ENCODE measurements at places on chromosomes 11 and 22.

GRCh38 chr11:45171550-45171949, 25.1 kb downstream of the PRDM11 start:
- no peak for DNase-seq

GRCh38 chr11:33064033-33064825, 24.9 kb downstream of the TCP11L1 start:
- no peak for DNase-seq

- DNase-seq, result no peak
These were observed 127.5 kb downstream of the SIK3 start for GRCh38 chr11:116970485-116971292.

GRCh38 chr11:123187248-123187647, 7.8 kb downstream of the CLMP start:
- DNase-seq, result no peak

DNA sequence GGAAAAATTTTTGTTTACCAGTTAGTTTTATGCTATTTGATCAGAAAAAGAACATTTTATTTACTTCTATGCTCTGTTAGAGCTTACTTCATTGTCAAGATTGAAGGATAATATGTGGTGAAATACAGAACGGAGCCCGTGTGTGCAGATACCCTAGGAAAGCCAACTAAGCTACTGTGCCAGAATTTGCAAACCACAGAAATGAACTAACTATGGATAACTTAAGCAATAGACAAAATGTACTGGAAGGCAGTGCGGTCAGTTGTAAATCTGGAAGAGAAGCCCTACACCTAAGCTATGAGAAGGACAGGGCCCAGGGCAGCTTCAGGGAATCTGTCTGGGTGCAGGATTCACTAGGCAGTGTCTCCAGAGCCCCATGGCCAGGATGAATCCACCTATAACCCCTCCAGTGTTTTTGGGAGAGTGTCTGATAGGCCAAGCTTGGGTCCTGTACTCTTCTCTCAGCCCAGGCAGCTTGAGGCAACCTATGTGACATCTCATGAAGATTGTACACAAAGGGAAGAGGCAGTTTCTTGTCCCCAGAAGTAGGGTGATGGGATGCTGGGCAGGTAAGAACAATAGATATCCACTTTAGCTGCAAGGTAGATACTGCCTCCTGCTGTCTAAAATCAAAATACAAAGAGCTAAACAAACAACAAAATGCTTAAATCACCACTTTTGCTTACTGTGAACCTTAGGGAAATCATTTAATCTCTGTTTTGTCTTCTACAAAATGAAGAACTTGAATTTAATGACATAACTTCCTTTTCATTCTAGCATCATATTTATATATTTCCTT, 12.1 kb downstream of the MMP7 start:
- no peak for DNase-seq

GRCh38 chr22:38187413-38188212, 6.0 kb upstream of the PLA2G6 start:
- peak; percentile 11 for DNase-seq

DNA sequence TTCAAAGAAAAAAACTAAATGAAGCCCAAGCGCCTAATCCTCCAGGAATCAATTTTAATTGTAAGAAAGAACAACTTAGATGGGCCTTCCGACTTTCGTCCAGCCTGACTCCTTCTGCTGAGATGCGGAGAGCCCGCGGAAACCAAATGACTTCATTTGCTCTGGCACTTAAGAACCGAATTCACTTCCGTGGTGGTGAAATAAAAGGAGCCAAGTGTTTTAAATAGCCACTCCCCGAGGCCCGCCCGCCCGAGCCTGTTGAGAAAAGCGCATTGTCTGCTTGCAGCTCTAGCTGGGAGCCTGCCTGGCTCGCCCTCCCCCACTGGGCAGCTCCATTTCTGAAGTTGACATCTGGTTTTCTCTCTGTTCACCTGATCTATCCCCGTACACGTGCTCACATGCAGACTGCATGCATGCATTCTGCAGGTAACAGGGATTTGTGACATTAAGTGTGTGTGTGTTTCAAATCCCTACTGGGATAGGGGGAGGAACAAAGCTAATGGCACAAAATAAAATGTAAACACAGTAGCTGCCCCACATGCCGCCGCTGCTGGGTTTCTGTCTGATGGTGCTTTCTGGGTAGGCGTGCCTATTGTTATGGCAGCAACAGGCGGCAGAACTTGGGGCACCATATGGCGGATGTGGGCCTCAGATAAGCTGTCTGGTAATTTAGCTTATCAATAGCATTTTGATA, 6.2 kb downstream of the TEAD1 start:
- DNase-seq, result peak; percentile 85

DNA sequence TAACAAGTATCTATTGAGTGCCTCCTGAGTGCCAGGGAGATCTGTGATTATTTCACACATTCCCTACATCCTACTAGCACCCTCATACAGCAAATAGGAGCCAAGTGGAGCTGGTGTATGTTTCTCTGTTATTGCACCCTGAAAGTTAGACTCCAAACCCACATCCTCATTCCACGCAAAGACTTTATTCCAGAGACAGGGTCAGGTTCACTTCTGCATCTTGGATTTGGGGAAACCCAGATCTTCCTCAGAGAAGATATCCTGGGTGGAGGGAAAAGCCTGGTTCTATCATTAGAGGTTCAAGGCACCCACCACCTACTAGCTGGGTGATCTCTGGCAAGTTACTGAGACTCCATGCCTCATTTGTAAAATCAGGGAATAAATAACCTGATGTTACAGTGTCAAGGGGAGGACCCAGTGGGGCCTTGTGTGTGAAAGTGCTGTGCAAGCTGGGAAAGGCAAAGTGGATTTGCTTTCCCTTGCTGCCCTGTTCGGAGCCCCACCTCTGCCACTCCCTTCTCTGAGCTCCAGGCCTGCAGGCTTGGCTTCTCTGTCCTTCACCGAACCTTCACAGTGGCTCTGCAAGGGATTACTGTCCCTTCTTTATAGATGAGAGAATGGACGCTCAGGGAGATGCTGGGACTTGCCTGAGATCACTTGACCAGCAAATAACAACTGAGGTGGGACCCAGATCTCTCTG, 991 bp upstream of the SLCO2B1 start:
- DNase-seq, result no peak

- no peak for DNase-seq
These were observed 296.6 kb downstream of the LUZP2 start for GRCh38 chr11:24793479-24793878.

- DNase-seq, result no peak
These were observed 1.2 kb downstream of the ESS2 start for GRCh38 chr22:19143212-19143611.

DNA sequence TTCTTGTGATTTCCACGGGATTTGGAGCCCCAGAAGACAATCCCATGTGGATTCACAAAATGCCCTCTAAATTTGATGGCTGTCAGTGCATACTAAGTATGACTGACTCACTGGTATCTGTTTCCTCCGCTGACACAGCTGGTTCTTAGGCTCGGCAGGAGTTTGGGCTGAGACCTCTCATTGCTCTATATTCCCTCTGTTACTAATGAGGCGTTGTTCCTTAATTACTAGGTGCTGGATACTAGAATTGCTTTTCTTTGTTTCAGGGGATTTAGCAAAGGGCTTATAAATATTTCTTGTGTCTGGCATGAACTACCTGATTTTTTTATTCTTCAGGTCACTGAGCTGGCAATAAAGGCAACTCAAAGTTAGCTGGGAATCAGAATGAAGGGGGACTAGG, 53.2 kb upstream of the EHF start:
- DNase-seq, result no peak

- no peak for DNase-seq
These were observed 5.8 kb downstream of the SCUBE1 start for GRCh38 chr22:43337385-43337784.

DNA sequence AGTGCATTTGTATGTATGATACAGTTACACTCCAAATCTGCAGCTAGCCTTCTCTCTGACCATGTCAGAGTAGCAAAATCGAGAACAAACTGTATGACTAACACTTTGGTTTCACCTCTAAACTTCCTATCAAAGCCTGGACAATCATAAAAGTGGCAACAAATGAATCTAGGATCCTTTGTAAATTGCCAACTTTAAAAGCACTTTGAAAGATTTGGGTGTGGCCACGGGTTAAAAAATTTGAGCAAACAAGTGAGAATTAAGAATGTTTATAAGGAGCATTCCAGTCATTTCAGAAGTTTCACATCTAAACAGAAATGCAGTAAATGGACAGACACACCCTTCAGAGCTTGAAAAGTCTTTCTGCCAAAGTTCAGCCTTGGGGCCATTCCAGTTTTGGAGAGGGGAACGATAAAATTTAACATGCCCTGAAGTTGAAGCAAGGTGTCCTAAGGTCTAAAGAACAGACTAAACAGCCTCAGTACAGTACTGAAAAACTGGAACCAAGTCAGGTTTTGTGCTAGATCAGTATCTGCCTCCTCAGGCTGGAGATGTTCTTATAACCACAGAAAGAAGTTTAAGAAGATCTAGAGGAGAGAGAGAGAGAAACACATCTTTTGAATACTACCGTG, 181.9 kb upstream of the BDNF start:
- no peak for DNase-seq

DNA sequence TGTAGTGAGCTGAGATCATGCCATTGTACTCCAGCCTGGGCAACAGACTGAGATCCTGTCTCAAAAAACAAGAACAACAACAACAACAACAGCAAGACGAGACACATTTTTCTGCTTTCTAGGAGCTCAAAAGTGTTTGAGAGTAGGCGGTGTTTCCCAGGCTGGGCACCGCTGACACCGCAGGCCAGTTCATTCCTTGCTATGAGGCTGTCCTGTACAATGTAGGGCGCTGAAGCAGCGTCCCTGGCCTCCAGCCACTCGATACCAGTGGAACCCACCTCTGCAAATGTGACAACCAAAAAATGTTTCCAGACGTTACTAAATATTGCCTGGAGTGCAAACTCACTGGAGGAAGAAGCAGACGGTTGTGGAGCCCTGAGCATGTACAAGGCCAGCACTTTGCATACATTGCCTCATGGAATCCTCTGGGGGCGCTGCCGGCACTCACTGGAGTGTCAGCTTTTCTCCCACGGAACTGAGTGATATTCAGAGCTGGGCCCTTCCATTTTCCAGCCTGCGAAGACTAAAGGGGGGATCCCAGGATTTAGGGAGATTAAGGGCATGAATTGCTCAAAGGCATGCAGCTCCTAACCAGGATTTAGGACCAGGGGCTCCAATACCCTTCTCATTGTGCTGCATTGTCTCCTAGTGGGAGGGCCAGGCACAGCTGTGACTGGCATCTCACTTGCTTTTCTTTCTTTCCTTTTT, 5.8 kb upstream of the MIEF1 start:
- DNase-seq, result peak; percentile 17

DNA sequence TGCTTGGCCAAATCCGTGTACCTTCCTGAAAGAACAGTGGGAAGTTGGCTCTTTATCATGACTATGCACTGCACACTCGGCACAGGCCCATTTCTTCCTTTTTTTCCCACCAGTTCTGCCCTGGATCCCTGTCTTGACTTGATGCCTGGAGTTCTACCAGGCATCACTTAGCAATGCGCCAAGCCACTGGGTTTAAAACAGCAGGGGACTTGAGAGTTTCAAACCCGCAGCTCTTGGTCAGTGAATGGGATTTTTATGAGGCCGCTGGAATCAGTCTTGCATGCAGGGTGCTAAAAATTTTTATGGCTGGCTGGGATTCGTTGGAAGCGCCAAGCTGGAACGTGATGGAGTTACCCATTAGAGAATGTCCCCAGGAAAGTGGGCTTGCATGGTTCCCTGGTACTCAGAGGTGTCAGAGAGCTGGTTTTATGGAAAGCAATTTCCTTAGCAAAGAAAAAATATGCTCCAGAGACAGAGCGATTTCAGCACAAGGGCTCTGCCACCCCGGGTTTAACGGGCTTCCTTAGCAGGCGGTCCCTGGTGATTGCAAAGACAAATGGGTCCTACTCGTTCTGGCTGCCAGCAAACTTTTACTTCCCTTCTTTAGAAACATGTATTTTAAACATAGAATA, 432.9 kb downstream of the TENM4 start:
- DNase-seq, result no peak

DNA sequence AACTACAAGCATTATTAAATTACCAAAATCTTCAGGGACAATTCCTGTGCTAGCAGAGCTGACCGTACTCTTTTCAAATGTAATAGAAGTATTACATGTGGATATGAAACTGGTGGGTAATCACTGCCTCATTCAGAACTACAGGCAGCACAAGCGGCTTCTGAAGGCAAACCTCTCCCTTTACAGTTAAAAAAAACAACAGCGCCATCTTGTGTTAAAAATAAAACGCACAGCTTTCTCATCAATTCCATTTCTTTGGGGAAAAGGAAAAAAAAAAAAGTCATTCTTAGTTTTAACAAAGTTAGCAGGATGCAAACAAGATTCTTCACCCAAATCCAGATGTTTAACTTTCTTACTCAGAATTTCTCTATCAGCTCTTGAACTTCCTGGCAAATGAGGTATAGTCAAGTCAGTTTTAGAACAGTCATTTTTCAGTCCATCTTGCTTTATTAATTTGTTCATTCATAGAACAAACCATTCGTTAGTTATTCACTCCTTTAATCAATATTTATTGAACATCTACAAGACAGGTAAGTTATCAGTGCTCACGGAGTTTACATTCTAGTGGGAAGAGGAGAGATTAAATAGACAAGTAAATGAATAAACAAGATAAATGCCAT, 331.8 kb upstream of the MPPED2 start:
- DNase-seq, result peak; percentile 0

DNA sequence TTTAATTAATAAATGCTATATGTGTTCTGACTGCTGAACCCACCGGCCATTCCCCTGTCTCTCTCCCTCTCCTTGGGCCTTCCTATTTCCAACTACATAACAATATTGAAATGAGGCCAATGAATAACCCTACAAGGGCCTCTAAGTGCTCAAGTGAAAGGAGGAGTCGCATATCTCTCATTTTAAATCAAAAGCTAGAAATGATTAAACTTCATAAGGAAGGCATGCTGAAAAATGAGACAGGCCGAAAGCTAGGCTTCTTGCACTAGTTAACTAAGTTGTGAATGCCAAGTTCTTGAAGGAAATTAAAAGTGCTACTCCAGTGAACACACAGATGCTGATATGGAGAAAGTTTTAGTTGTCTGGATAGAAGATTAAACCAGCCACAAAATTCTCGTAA, 109.2 kb downstream of the TSPAN18 start:
- DNase-seq, result no peak

DNA sequence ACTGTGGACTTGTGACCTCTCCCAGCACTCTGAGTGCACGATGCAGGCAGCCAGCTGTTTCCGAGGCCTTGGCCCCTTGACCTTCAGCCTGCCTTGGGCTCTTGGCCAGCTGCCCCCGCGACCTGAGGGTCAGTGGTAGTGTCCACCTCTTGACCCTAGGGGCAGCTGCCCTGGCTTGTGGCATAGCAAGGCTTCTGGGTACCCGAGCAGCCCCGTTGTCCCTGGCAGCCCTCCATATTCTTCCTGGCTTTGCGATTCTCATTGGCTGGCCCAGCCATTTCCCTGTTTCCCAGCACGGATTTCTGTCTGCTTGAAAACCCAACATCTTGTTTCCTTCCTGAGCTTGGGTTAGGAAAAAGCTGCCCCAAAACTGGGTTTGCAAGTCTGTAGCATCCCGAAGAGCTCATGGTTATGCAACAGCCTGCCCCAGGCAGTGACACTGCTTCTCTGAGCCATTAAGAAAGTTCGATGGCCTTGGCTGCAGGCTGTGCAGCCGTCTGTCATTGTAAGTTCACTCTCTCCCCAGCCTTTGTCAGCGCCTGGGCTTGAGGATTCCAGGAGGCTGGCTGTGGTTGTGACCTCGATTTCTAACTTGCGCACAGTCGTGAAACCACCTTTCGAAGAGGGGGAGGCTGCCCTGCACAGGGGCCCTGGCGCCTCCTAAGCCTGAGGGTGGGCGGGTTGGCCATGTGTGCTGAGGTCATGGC, 48.8 kb downstream of the FBLN1 start:
- DNase-seq, result no peak

Measured in NCI-H510A treated with DMSO at 0.1 percent for 48 hours (cell line).